Left lung (tissue), 14 donors: ENCODE measurements at places on chromosomes 6 and 20.

DNA sequence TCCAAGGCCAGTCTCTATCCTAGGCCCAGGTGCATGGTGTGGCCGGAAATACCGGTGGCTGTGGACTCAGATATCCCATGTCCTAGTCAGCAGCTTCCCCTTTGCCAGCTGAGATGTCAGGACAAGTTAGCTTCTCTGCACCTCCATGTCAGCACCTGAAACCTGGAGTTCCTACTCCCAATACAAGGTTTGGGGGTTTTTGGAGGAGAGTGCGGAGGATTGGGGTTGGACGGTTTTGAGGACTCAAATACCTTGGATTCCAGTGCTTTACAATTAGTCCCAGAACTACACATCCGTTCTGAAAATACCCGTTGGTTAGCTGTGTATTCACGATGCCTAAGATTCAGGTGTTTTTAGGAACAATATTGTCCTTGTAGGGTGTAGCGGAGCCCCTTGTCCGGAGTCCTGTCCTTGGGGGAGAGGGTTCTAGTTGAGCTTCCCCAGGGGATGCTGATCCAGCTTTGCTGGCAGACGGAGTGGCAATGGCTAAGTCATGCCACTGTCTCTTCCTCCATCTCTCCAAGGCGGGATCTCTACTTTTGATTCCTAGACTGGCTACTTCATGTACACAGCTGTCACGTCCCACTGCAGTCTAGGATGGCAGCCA is 45.0 kb downstream of the ADNP start:
- no peak for DNase-seq

DNA sequence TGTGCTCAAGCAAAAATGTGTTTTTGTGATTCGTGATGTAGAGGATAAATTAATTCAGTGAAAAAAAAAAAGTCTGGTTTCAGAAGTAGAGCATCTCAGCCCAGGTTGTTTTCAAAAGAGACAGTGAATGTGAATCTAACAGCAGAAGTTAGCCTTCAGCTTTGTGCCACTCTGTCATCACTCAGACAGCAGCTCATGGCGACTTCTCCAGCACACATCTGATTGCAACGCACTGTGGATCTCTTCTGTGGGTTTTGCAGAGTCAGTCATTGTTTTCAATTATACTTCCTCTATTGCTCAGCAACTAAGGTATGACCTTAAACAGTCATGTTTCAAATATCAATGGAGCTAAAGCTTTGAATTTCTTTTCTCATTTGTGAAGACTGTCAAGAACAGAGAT is 335.5 kb upstream of the POU3F2 start:
- no peak for DNase-seq

GRCh38 chr6:157954150-157955117 is 27.2 kb upstream of the SYNJ2 start:
- no peak for DNase-seq

- DNase-seq: no peak
Observed at GRCh38 chr6:39167321-39167720, 52.3 kb upstream of the SAYSD1 start.

DNA sequence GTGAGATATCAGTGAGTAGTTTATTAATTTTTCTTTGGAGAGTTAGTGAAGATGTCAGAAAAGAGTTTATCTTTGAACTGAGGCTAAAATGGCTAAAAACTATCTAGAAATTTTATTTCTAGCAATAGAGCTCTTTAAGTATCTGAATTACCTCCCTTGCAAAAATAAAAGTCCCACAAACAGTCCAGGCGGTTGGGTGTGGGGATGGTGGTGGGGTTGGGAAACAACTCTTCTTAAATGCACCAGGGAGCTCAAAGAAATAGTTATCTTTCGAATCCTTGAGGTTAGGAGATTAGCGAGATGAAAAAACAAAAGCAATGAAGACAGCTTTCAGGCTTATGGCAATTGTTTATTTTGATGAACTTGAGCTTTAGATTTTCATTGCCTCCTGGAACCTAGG is 1299.1 kb upstream of the ADGRB3 start:
- DNase-seq: no peak

DNA sequence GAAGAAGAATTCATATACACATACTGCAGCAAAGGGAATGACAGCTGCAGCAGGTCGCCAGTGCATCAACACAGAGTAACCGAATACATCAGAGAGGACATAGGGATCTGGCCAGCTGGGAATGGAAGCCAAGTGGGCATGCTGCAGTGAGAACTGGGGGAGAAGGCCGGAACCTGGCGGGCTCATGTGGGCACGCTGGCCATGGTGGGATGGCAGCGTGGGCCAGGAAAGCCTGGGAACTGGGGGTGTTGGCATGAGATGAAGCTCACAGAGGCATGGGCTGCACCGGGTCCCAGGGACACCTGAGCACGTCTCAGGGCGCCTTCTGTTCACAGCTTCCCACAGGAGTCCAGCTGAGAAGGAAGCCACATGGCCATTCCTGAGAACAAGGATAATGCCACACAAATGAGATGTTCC is 139.5 kb upstream of the AGPAT4 start:
- DNase-seq: no peak

GRCh38 chr6:52285177-52286068 is 881 bp upstream of the MCM3 start:
- no peak for DNase-seq

DNA sequence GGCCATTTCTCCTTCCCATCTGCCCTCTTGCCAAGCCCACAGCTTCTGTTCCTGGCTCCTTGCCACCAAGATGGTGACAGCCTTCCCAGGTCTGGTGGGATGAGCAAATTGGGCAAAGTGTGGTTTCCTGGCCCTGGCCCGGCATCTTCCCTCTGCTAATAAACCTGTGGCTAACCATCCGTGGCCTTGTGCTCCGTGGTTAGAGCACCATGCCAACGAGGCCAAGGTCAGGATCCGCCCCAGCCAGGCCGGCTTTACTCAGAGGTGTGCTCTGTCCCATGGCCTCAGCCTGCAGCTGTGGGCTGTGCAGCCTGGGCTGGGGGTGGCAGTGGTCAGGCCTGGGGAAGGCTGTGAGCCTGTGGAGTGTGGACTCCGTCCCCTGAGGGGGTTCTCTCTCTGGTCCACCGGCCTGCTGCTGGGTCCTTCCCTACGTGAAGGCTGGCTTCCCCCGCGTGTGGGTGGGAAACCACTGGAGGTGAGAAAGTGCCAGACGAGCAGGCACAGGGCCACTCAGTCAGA is 117.4 kb downstream of the VEGFA start:
- no peak for DNase-seq

- DNase-seq: no peak
Observed at GRCh38 chr6:164037171-164037870, 622.8 kb downstream of the QKI start.

GRCh38 chr20:62331347-62331746 is 28.6 kb downstream of the ADRM1 start:
- DNase-seq: no peak

DNA sequence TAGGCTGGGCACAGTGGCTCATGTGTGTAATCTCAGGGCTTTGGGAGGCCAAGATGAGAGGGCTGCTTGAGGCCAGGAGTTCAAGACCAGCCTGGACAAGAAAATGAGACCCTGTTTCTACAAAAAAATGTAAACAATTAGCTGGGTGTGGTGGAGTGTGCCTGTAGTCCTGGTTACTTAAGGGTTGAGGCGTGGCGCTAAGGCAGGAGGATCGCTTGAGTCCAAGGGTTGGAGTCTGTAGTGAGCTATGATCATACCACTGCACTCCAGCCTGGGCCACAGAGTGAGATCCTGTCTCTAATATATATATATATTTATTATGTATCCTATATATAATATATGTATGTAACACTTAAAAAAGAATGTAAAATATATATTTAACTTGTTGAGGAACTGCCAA is 7.9 kb upstream of the ABRACL start:
- no peak for DNase-seq

DNA sequence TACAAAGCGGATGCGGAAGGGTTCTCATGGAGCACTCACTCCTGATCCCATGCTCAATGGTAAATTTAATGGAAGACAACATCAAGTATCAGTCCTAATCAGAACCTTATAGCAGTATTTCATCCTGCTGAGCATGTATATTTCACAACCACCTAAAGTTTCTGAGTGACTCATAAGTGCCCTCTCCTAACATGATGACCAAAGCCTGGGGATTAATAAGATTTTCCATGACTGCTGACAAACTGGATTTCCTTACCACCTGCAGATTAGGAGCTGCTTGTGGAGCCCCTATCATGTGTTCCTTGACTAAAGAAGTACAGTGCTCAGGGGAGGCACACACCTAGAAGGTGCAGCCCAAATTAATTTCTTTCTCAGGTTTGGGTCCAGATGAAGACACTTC is 112.8 kb downstream of the INSM1 start:
- DNase-seq: no peak

DNA sequence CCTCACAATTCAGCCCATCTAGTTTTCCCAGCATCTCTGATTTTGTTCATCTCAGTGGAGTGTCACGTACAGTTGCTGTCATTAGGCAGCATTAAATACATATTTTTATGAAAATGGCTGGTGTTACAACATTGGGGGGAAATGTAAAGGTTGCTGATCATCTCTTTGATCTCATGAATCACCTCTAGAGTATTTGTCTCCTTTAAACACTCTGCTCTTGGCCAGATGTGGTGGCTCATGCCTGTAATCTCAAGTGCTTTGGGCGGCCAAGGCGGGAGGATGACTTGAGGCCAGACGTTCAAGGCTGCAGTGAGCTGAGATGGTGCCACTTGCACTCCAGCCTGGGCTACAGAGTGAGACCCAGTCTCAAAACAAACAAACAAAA is 128.1 kb downstream of the IPCEF1 start:
- no peak for DNase-seq

- no peak for DNase-seq
Observed at GRCh38 chr6:48151142-48151541, 40.1 kb upstream of the PTCHD4 start.

- DNase-seq: no peak
Observed at GRCh38 chr6:39058471-39059147, 10.0 kb downstream of the GLP1R start.

DNA sequence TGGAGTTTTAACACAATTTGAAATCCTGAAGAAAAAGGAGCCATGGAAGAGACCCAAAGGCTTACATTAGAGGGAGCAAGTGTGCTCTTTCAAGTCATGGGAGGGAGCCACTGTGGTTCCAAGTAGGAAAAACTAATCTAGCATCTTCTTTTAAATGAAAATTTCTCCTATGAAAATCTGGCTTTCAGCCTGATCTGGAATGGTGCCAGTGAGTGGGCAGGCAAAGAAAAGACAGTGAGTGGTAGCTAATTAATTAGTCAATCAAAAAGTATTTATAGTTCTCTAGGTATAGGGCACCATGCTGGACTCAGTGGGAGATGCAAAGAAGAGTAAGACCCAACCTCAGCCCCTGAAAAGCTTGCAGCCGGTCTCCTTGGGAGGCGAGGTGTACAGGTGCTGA is 21.9 kb downstream of the CAP2 start:
- DNase-seq: no peak

GRCh38 chr6:1131285-1132079 is 180.4 kb upstream of the FOXQ1 start:
- no peak for DNase-seq
